SK-N-DZ (cell line): ENCODE measurements at places on chromosomes 11 and 22.

- DNase-seq = no peak
Observed at GRCh38 chr11:47359586-47359985, 7.1 kb upstream of the MYBPC3 start.

DNA sequence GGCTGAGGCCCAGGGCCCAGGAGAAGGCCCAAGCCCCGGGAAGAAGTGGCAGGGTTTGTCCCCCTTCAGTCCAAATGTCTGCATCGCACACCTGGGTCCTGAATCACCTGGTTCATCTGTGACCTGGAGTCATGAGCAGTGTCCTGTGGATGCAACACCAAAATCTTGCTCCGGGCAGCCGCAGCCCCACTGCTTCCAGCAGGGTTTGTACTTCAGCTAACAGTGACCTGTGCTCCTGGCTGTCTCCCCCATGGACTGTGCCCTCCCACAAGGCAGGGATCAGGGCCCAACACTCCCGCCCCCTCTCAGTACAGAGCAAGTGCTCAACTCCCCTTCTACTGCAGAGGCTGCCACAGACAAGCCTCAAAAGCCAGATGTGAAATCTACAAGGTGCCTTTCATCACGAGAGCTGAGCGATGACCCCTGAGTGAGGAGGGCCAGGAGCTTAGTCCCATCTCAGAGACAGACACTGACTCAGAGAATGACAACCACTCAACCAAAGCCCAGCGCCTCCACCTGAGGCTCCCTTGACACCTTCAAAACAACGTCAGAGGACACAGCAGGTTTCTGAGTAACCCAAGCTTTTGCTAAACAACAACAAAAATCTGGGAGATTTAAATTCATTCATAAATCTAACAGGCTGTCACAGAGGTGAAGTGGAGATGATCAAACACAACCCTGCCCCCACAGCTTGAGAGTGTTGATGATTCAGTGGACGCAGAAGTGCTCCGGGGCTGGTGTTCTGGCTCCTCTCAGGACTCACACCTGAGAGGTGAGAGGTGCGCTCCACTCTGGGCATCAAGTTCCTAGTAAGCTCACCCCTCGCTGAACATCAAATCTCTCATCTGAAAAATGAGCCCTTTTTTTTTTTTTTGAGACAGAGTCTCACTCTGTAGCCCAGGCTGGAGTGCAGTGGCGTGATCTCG lies 3.4 kb downstream of the KIAA0930 start:
- no peak for DNase-seq

DNA sequence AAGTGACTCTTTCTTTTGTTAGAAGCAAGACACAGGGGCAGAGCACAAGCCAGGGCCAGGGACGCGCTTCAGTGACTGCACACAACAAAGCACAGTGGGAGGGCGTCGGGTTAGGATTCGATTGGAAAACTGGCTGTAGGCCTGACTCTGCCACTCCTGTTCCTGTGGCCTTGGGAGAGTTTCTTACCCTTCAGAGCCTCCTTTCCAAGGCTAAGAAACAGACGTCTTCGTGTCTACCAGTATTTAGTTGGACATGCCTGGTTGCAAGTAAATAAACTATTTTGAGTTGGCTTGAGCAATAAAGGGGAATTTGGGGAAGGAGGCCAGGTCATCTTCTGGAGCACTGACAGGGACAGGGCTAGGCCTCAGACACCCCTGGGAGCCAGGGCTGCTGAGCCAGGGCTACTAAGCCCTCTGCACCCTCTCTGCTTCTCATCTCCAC lies 549.1 kb downstream of the INSC start:
- no peak for DNase-seq

- no peak for DNase-seq
Observed at GRCh38 chr22:38869663-38870062, 2.4 kb downstream of the CBX6 start.

DNA sequence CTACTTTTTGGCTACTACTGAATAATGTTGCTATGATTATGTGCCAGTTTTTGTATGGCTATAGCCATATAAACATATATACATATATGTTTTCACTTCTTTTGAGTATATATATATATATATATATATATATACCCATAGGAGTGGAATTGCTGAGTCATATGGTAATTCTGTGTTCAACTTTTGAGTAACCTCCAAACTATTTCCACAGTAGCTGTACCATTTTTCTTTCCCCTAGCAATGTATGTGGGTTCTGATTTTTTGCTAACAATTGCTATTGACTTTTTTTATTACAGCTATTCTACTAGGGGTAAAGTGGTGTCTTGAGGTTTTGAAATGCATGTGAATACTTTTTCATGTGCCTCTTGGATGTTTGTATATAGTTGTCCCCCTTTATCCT lies 30.4 kb downstream of the CBL start:
- DNase-seq = no peak

GRCh38 chr22:19103880-19104821 lies 18.1 kb downstream of the DGCR2 start:
- DNase-seq = no peak

- DNase-seq = no peak
Observed at GRCh38 chr22:49242480-49242879, 585.2 kb downstream of the BRD1 start.

- peak; percentile 71 for DNase-seq
Observed at GRCh38 chr11:64767344-64768299, 7.8 kb upstream of the PYGM start.

GRCh38 chr22:20799449-20799848 lies 25.5 kb downstream of the SERPIND1 start:
- no peak for DNase-seq

- DNase-seq = no peak
Observed at GRCh38 chr11:110833033-110833484, 120.8 kb upstream of the ARHGAP20 start.

DNA sequence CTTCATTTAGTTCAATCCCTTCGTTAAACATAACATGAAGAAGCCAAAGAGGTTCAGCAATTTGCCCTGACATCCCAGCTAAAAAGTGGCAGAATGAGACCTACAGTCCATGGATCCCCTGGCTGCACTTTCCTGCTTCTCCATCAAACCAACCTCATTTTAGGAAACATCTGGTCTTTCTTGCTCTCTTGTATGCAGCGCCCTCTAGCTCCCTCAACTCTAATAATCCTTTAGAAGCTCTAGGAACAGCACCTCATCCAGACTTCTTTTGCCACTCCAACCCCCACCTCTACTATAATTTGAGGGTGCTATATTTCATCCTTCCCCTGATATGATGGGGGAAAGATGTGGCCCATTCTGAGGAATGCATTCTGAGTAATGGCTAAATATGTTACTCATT lies 7.4 kb downstream of the CNTF start:
- DNase-seq = peak; percentile 22

DNA sequence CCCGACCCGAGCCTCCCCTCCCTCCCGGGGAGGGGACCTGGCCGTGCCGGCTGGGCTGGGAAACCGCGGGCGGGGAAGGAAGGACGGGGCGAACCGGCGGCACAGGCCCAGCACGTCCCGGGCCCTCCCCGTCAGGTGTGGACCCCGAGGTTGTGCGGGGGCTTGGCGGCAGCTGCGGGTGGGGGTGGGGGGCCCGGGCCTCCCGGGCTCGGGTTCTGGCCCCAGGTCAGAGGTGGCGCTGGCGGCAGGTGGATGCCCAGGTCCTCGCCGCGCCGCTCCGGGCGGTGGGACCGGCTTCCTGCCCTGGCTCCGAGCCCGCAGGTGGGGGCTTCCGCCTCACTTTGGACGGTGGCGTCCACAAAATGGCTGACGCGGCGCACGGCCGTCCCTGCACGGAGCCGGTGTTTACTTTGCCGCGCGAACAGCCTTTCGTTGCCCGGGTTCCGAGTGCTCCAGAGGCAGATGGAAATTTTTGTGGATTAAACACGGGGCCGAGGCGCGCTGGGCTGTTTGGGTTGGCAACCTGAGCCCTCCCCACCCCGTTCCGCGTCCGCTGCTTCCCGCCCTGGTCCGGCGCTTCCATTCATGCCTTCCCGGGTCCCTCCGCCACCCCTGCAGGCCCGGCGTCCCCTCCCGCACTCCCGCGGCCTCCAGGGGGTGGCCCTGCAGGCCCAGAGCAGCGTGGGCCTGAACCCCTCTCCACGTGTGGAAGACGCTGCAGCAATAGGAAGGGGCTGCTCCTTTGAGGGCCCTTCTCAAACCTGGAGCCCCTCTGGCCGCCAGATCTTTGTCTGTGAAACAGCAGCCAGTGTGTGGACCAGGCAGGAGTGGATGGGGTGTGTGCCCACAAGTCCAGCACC lies 92.0 kb upstream of the KCNQ1OT1 start:
- no peak for DNase-seq

- DNase-seq = no peak
Observed at GRCh38 chr22:41544671-41545476, 604 bp upstream of the POLR3H start.

GRCh38 chr11:87422566-87422965 lies 384.8 kb downstream of the TMEM135 start:
- peak; percentile 51 for DNase-seq

- no peak for DNase-seq
Observed at GRCh38 chr11:1054143-1055108, 17.9 kb upstream of the MUC6 start.

DNA sequence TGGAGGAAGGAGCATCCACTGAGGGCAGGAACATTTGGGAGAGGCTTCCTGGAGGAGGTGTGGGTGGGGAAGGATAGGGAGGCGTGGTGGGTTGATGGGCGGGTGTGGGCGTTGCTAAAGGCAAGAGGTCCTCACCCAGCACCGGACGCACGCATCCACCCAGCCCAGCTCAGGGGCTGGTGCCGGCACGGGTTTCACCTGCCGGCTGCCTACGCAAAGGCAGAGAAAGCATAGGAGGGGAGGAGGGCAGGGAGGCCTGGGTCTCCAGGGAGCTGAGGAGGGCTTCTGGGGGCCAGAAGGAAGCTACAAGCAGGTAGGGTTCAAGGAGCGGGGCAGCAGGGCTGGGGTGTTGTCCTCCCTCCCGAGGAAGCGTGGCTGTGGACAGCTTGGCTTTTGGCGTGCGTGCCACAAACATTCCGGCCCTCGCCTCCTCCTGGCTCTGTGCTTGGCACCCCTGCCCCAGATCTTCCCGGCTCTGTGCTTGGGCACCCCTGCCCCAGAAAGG lies 7.8 kb downstream of the SSH3 start:
- DNase-seq = no peak
